ENCODE measurements at places on chromosomes 5 and 9. TPM values are rescaled to one million over a fixed set of nuclear protein-coding genes. Genes with fewer than 3 reads are reported as not detected.

Gene PCDHA11
- not detected for total RNA-seq

Gene CCIN
- total RNA-seq, result 0.34 TPM

Gene MCTP1
- total RNA-seq, result not detected

Gene PCDHA9
- total RNA-seq, result not detected

All from T-helper 2 cell treated with Interferon-gamma antibody and Interleukin-4, amounts not matched to agents 100 ng/mL and 5 ng/mL, for 36 hours (primary cell).